Stimulated activated CD4-positive, alpha-beta T cell treated with anti-CD3 and anti-CD28 coated beads, Interleukin-4, amount 100 ng/mL, for 48 hours (primary cell): ENCODE measurements at places on chromosomes 13 and 19.

DNA sequence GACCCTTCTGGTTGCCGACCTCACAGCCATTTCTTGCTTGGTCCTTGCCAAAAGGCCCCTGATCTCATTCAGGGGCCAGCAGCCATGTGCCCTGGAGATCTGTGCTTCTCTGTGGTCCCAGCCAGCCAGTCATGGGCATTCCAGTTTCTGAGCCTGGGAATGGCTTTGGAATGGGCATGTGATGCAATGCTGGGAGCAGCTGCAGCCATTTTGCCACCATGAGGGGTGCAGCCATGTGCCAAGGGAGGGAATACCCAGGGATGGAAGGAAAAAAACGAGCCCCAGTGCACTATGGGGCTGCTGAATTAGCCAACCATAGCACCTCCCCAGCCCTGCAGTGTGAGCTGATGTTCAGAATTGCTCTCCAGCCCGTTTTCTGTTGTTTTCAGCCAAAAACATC lies 26.3 kb downstream of the F2RL3 start:
- DNase-seq, result no peak

DNA sequence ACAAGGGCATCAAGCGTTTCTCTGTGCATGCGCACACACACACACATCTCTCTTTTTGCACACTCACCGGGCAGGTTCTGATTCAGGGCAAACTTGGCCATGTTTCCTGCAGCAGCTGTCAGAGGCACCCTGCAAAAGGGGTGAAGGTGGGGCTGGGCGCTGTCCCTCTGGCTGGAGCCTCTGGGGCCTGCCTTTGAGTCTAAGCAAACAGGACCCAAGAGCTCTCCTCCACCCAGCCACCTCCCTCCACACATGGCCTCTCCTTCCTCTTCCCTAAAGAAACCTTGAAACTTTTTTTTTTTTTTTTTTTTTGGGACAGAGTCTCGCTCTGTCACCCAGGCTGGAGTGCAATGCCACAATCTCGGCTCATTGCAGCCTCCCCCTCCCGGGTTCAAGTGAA lies 5.3 kb downstream of the KANK3 start:
- DNase-seq, result no peak

GRCh38 chr19:10872546-10873107 lies 1.3 kb downstream of the CARM1 start:
- DNase-seq, result no peak

GRCh38 chr13:98004107-98004506 lies 50.6 kb downstream of the IPO5 start:
- no peak for DNase-seq

DNA sequence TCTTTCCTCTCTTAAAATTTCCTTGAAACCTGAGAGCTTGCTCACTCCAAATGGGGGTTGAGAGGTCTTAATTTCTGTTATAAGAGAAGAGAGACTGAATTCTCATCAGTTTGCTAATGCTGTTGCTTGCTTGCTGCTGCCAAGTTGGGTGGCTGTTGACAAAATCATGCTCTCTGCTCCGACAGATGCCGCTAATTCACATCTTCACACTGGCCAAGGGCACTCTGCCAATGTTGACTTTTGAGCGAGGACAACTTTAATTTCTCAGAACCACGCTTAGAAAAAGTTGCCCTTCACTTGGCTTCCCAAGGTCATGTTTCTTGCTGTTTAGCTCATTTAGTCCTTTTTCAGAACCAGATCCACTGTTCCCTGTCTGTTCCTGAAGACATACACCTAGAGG lies 402.9 kb downstream of the HS6ST3 start:
- DNase-seq, result no peak

GRCh38 chr19:19613506-19613905 lies 5.0 kb downstream of the PBX4 start:
- no peak for DNase-seq

- DNase-seq, result no peak
Measured at GRCh38 chr19:6260912-6261650, 18.7 kb downstream of the MLLT1 start.

DNA sequence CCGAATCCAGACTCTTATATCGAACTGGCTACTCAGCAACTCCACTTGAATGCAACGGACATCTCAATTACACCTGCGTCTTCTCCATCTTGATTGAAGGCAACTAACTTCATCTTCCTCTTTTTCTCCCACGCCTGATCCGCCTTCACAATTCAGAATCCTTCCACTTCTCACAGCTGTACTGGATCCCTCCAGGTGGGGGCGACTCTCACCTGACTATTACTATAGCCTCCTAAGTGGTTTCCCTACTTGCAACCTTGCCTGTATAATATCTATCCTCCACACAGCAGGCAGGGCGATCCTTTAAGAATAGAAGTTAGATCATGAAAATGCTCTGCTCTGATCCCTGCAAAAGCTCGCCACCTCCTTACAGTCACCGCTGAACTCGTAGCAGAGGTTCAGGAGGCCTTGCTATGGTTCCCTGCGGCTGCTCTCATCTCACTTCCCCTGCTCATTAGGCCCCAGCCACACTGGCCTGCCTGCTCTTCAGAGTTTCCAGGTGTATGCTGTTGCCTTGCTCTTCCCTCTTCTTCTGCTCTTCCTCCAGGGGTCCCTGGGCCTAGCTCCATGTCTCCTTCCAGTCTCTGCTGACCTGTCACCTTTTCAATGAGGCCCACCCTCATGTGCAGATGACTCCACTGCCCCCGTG lies 31.9 kb downstream of the RFXAP start:
- no peak for DNase-seq

DNA sequence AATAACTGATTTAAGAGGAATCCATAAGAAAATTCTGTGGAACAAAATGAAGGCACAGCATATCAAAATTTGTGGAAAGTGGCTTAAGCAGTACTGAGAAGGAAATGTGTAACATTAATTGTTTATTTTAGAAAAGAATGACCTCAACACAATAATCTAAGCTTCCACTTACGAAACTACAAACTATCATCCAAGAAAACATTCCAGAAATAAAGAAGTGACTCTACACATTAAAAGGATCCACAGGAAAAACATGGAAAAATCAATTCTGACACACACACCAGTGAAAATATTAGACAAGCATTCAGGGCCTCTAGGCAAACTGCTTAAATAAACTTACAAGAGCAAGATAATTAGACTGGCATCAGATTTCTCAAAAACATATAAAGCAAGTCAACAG lies 14.0 kb downstream of the EXOSC8 start:
- DNase-seq, result no peak

DNA sequence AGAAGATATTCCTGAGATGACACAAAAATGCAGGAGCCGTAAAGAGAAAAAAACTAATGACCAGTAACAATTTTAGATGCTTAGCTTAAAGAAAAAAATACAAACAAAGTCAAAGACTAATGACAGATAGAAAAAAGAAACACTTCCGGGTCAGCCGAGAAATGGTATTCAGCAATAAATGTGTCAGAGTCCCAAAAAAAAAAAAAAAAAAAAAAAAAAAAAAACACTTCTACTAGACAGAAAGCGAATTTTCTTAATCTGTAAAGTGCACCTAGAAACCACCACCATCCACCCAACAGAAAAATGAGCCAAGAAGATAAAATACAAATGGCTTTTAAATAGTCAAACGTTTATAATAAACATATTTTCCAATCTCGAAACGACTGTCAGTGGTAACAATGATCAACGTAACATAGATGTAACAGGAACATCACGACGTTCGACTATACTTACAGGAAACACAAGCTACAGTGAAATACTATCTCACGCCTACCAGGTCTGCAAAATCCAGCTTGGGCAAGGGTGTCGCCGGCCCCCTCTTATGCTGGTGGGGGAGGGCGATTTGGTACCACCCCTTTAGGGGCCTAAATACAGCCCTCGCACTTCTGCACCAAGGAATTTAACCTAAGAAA lies 10.6 kb downstream of the ABHD17A start:
- no peak for DNase-seq

GRCh38 chr19:27765912-27766725 lies 1446.8 kb downstream of the UQCRFS1 start:
- DNase-seq, result no peak

GRCh38 chr13:94602467-94602866 lies 810 bp downstream of the GPR180 start:
- DNase-seq, result no peak

DNA sequence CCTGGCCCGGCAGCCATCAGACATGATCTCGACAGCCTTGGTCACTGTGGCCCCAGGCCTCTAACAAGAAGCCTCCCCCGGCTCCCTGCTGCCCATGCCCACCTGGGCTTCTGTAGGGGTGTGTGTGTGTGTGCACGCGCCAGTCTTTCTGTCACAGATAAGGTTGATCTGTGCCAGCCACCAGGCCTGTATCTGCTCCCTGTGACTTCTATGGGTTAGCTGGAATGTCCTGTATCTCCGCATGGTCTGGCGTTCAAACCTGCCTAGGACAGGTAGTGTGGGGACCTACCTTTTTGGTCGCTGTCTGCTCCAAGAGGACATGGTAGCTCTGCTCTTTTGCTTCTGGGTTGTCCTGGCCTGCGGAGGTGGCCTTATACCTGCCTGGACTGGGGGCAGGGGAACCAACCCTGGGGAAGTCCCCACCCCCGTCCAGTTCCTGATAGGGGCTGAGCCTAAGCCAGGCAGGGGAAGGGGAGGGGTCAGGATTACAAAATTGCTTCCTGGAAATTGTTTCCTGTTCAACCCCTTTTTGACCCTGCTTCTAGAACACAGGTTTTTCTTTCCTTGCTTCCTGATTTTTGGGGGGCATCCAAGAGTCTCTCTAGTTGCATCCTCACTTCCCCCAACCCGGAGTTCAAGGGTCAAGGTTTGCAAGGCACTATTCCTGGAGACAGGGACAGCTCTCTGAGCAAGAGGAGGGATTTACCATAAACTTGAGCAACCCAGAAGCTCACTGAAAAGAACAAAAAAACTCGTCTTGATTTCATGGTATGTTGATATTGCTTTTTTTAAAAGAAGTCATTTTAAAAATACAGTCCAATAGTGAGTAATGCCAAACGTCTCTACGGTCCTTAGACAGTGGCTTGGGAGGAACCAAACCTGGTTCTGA lies at the start of gene LRG1:
Gene LRG1, minus strand, starts transcription at position 344 of the 889 bp plus-strand sequence. Its CDS starts 23 bp downstream, at position 321.
- no peak for DNase-seq

DNA sequence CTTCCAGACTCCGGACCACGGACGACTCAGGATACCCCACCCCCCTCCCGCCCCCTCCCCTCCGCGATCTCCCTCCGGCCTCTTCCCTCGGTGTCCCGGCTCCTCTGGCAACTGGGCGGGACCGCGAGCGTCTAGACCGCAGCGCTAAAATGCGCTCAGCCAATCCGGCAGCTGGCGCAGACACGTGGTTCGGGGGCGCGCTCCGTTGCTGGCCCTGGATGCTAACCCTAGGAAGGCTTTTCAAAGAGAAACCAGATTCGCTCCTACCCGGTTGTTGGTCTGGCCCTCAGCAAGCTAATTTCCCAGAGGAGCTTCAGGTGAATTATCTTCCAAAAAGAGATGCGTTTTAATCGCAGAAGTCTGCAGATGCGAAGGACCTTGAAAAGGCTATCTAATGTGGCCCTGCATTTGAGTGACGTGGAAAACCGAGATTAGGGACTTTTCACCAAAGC lies at the start of gene DZIP1:
Gene DZIP1, minus strand, starts transcription at position 106 of the 452 bp plus-strand sequence. CDS start 2,677 bp downstream, outside the sequence.
- peak; percentile 27 for DNase-seq

DNA sequence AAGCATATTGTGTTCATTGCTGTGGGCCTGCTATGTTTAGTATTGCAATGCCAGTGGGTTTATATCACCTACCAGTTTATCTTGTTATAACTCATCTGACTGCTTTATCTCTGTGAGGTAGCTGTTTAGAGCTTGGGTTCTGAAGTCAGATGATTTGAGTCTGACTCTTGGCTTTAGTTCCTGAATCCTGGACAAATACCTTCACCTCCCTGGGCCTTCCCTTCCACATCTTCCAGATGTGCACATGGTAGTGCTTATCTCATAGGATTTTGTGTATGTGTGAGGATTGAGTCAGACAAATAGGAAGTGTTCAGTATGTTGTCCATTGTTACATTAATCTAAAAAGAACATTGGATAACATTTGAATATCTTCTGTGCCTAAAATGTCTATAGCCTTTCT lies 63.5 kb upstream of the ANKRD10 start:
- no peak for DNase-seq

DNA sequence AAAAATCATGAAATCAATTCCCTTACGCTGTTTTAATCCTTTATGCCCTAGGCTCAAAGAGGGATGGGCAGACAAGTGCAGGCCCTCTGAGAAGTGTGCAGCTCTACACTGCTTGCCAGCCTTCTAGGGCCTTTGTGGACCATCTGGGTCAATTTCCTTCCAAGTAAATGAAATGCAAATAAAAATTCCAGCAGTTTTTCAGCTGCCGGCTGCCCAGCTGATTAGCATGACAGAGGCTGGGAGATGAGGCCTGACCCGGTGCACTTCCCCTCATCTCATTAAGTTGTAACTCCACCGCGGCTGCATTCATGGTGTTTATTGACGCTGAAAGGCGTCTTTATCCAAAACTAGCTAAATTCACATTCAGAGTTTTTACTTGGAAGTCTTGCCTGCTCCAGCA lies 47.5 kb upstream of the GSX1 start:
- no peak for DNase-seq

DNA sequence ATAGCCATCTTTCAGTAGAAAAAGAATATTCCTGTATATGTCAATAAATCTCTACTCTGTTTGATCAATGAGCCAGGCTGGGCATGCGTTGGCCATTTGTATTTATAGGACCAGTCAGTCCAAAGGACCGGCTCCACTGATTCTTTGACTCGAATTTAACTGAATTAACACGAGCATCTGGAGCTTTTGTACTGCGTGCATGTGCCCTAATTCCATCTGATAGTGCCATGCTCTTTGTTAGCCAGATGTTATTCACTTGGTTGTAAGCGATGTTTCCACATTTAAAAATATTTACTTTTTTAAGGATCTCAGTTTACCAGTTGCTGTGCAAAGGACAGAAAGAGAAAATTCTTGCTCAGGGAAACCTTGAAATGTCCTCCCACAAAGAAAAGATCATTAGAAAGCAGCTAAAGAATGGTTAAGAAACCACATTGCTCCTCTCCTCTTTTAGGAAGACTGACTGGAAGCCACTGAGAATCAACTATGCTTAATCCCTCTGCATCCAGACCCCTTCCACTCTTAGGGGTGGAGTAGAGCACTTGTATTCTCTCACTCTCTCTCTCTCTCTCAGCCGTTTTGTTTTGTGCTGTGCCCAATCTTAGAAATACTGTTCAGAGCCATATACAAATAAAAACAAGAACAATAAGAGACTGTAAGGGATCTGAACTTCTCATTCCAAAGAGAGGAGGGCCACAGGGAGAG lies 165.8 kb downstream of the DCLK1 start:
- no peak for DNase-seq

DNA sequence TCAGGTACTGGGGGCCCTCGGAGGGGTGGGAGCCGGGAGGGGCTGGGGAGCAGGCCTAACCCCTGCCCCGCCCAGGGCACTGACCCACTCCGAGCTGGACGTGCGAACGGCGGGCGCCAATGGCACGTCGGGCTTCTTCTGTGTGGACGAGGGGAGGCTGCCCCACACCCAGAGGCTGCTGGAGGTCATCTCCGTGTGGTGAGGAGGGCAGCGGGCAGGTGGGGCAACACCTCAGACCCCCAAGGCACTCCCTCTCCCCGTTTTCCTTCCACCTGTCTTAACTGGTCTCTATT lies 18.2 kb downstream of the HPN start:
- DNase-seq, result no peak

- no peak for DNase-seq
Measured at GRCh38 chr19:12779162-12779993, 4.0 kb upstream of the HOOK2 start.
